ENCODE measurements at places on chromosomes 3 and 15.

GRCh38 chr15:98980899-98981228, 26.7 kb downstream of the PGPEP1L start:
- DNase-seq = no peak

GRCh38 chr3:62888180-62888579, 13.0 kb upstream of the CADPS start:
- DNase-seq = no peak

GRCh38 chr3:79822076-79822475, 54.3 kb upstream of the ROBO1 start:
- DNase-seq = no peak

GRCh38 chr3:116030131-116030850, 407.0 kb downstream of the GAP43 start:
- no peak for DNase-seq

DNA sequence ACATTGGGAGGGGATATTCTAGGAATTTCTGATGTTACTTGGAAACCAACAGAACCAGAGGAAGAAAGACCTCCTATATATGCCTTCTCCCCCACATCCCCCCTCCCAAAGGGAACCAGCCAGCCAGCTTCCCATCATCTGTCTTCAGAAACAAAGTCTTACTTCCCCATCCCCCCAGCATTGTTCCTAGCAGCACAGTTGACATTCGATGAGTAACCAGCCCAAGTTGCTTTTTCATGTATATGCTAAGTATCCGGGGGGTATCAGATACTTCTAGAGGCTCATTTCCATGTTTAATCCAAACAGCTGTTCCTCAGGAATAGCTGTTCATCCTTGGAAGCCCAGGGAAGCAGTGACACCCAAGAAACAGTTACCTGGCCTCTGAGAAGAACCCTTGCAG, 16.0 kb downstream of the RMDN3 start:
- DNase-seq = no peak

GRCh38 chr15:89303986-89304385, 30.6 kb downstream of the POLG start:
- no peak for DNase-seq

- no peak for DNase-seq
Observed at GRCh38 chr15:80277147-80277546, 25.1 kb upstream of the CTXND1 start.

- DNase-seq = no peak
Observed at GRCh38 chr3:12559520-12559919, 2.6 kb downstream of the MKRN2 start.

DNA sequence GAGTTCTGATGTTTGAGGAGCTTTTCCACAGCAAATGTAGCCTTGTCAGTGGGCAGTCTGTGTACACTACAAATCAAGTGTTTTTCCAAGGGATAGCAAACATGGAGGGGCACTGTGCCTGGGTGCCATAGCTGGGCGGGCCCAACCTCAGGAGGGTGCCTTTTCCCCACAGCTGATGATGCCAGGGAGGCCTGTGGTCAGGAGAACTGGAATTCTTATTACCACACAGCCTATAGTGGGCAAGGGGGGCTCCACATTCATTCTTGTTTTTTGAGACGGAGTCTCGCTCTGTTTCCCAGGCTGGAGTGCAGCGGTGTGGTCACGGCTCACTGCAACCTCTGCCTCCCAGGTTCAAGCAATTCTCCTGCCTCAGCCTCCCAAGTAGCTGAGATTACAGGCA, 41.8 kb downstream of the SYNM start:
- no peak for DNase-seq

DNA sequence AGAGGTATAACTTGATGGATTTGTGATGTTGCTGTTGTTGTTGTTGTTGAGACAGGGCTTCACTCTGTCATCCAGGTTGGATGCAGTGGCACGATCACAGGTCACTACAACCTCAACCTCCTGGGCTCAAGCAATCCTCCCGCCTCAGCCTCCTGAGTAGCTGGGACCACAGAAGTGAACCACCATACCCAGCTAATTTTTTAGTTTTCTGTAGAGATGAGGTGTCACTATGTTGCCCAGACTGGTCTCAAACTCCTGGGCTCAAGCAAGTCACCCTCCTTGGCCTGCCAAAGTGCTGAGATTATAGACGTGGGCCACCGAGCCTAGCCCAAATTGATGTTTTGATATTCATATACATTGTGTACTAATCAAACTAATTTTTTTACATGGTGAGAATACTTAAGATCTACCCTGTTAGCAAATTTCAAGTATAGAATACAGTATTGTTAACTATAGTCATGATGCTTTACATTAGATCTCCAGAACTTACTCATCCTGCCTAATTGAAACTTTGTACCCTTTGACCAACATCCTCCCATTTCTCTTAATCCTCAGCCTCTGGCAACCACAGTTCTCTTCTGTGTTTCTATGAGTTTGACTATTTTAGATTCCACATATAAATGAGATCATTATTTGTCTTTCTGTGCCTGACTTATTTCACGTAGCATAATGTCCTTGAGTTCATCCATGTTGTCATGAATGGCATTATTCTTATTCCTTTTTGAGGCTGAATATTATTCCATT, 23.2 kb downstream of the LMCD1 start:
- no peak for DNase-seq

DNA sequence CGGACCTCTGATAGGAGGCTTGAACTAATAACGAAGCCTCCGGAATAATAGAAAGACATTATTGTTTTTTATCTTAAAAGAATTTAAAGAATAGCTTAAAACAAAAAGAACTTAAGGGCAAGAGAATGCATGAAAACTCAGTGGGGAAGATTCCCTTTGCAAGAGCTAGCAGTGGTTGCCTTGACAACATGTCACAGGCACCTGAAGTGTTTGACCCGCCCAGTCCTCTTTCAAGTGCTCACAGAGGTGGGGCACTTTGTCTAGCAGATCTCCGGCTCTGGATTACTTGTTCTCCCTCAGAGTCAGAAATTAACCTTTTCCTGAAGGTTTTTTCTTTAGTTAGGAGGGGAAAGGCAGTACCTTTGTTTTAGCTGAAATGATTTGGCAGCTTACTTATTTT, 37.8 kb downstream of the LARS2 start:
- no peak for DNase-seq

GRCh38 chr15:51844747-51845426, 15.4 kb downstream of the TMOD3 start:
- no peak for DNase-seq

DNA sequence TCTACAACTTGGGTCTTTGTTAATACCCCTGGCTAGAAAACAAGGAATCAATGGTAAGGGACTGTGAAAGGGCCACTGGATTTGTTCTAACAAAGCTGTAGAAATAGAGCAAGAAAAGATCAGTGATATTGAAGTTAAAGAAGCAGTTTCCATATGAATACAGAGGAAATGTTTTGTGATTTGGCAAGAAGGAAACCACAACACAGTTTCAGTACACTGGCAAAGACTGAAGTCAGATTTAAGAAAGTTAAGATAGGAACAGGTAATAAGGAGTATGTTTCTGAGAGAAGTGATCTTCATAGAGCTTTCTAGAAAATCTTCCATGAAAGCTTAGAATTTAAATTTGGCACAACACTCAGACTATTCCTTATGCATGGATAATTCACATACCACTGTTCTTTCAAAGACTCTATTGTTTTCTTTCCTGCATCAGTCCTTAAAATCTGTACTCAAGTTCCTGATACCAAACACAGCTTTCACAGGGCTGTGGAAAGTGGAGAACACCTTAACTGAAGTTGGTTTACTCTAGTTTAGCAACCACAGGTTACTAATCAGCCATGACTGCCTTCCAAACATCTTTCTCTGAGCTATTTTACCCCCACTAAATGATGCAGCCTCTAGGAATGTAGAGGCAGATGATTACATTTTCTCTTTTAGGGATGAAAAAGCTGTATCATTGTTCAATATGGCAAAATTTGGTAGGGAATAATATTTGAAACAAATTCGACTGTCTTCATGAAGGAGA, 32.4 kb upstream of the ALCAM start:
- DNase-seq = no peak

DNA sequence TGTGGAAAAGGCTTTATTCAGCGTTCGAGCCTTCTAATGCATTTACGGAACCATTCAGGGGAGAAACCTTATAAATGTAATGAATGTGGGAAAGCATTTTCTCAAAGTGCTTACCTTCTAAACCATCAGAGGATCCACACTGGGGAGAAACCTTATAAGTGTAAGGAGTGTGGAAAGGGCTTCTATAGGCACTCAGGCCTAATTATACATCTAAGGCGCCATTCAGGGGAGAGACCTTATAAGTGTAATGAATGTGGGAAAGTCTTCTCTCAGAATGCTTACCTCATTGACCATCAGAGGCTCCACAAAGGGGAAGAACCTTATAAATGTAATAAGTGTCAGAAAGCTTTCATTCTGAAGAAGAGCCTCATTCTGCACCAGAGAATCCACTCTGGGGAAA, 6.2 kb upstream of the ZNF35 start:
- DNase-seq = no peak

DNA sequence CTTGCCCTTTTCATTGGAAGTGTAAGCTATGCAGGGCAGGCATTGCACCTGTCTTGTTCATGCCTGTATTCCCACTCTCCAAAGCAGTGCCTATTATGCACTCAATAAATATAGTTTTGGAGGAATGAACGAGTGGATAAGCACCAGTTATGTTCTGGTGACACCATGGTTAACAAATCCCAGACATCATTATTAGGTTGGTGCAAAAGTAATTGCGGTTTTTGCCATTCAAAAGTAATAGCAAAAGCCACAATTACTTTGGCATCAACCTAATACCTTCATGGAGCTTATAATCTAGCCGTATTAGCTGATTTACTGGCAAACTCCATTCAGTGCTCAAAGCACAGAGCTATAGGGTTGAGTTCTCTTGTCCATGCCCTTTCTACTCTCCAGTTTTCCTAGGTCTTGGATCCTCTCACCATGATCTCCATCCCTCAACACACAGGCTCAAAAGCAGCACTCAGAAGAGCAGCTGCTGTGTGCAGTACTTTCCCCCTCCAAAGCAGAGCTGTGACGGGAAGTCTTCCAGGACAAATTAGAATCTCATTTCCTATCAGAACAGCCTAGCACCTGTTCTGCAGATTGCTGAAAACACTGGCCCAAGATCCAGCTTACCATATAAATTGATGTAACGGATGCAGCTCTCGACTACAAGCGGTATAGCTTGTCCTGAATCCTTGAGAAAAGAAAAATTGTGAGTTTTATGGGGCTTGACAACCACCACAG, 63.2 kb upstream of the RAD18 start:
- DNase-seq = no peak

GRCh38 chr3:24496529-24497482, 2.2 kb upstream of the THRB start:
- no peak for DNase-seq

DNA sequence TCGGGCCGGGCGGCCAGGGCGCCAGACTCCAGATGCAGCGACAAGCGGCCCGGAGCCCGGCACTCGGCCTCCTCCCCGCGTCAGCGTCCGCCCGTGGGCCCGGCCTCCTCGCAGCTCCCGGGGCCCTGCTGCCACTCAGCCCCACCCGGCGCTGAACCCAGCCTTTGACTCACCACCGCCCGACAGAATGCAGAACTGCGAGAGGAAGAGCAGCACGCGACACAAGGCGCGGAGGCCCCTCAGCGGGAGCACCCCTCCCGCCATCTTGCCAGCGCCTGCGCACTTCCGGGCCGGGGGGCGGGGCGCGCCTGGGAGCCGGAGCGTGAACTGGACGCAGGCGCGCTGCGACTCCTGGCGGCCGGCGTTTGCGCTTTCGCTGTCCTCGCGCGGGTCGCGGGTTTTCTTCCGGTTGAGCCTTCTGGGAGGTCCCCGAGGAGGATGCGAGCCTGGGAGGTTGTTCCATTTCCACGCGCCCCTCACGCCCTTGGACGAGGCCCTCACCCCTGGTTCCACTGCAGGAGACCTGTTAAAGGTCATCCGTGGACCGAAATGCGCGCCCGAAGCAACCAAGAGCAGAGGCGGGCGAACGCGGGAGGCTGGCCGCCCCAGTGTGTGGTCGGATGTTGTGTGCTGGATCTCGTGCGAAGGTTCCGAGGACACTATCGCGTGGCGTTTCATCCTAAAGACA, at the start of gene TM2D3:
TSS of gene TM2D3 (minus strand) at position 284 of the 688 bp plus-strand sequence. CDS start at position 264, 20 bp downstream.
- DNase-seq = peak; percentile 88

- DNase-seq = no peak
Observed at GRCh38 chr15:35499723-35500122, 46.2 kb downstream of the DPH6 start.

- no peak for DNase-seq
Observed at GRCh38 chr15:83106994-83107840, at the start of gene TM6SF1. Gene TM6SF1, plus strand, starts transcription at chr15:83107645. Its CDS starts 36 bp downstream, at chr15:83107681.

- peak; percentile 38 for DNase-seq
Observed at GRCh38 chr3:194395778-194396538, 3.1 kb downstream of the GP5 start.

DNA sequence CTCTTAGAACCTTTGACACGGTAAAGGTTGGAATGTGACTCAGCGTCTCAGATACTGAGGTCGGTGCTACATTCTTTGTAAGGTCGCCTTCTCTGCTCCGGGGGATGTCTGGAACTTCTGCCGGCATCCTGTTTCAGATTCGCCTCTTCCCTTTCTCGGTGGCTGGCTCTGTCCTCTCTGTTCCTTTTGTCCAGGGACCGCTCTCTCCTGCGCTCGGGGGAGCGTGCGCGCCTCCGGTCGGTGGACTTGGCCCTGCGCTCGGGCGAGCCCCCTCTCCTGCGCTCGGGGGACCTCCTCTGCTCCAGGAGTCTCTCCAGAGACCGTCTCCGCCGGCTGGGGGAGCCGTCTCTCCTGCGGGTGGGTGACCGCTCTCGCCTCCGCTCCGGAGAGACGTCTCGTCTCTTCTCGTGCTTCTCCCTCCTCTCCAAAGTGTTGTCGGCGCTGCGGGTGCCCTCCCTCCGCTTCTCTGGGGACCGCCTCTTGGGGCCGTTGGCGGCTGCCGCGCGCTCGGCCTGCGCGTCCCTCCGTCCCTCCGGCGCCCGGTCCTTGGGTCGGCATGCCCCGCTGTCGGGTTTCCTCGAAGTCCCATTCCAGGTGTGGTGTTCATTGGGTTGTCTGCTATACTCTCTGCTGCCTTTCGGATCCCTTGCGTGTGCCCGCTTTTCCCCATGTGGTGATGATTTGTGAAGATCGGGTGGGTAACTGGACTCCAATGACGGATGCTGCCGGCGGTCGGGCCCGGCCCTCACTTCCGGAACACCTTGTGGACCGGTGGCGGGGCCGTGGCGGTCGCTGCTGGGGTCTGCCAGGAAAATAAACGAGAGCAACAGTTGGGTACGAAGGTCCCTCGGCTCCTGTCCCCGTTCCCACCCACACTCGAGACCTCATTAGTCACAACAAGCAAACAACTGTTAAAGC, 668.8 kb upstream of the ADAMTS9 start:
- DNase-seq = no peak

DNA sequence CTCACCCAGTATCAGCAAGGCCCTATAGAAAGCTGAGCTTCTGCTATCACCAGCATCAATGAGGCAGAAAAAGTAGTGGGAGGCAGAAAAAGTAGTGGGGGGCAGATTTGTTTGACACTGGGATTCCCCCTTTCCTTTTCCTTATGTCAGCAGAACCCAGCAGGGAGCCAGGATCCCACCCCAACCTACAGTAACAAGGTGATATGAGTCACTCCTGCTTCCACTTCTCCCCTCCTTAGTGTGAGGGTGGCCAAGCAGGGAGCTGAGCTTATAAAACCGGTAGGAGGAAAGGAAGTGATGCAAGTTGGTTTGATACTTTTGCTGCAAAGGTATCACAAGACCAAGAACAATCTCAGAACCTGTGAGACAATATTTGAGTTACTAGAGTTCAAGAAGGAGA, 128.7 kb downstream of the SCAPER start:
- DNase-seq = no peak

- DNase-seq = no peak
Observed at GRCh38 chr3:190593075-190593474, 79.2 kb downstream of the IL1RAP start.

GRCh38 chr3:143239031-143239430, 119.5 kb downstream of the CHST2 start:
- DNase-seq = no peak

GRCh38 chr3:131712662-131713061, 209.9 kb upstream of the MRPL3 start:
- no peak for DNase-seq

All from AML-193 (cell line).